ENCODE measurements at places on chromosomes 6 and 20. TPM values are rescaled to one million over a fixed set of nuclear protein-coding genes. Genes with fewer than 3 reads are reported as not detected.
A peak's percentile ranks its signal among the peaks of the same experiment; 100 is the strongest.

- H3K4me1 ChIP-seq = no peaks in the 10 kb centered on the region
- no peak overlapping the region for H3K27ac ChIP-seq
- H3K36me3 ChIP-seq = no peaks in the 10 kb centered on the region
- no peak overlapping the region for H3K4me3 ChIP-seq
Observed at GRCh38 chr6:85911067-85911466, 268.4 kb upstream of the SYNCRIP start.

DNA sequence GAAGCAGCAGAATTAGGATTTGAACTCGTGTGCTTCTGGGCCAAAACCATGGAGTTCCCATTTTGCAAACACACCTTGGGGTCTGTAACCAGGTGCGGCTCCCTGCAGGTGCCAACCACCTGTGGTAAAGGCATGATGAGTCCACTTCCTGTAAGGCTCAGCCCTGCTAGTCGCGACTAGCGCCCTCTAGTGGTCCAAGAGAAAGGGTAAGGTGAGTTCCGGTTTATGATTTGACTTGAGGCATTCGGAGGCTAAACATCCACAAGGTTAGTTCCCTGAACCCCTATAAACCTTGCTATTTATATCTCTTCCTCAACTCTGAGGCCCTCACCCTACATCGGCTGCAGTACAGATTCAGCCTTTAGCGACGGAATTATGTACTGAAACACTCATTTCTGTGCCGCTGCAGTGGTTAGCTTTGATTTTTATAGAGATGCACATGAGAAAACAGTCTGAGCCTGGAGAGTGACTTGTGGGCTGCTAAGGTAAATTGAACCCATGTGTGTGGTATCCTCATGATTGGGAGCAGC, 173.4 kb downstream of the PLCB1 start:
- no peak overlapping the region for H3K27ac ChIP-seq
- H3K36me3 ChIP-seq = no peaks in the 10 kb centered on the region

The HLA-DOA gene
- total RNA-seq = 5.9 TPM

DNA sequence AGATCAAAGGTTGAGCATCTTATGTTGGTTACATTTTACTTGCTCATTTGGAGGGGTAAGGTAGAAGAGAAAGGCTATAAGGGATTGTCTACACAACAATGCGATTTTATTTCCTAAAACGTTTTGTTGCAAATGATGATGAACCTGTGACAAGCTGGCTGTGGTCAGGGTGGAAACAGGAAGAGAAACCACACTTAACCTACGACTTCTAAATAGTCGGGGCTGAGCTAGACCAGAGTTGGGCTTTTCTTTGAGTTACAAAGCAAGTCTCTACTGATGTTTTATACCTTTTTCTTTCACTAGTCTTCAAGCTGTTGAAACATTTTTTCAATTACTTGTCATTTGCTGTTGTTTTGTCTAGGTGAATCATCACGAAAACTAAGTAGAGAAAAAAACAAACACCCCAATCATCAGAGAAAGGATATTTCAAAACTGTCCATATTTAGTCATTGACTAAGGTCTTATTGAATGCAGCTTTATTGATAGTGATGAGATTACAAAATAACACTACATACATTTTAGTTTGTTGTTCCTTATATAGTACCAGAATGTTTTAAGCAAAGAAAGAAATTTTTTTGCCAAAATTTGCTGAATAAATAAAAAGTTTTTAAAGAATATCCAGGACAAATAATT, 18.0 kb downstream of the KLHL31 start:
- no peak for DNase-seq
- peak overlapping the region; percentile 43 for H3K27ac ChIP-seq
- H3K36me3 ChIP-seq = no peaks in the 10 kb centered on the region
- no peak overlapping the region for H3K4me3 ChIP-seq
- no peaks in the 10 kb centered on the region for H3K27me3 ChIP-seq

DNA sequence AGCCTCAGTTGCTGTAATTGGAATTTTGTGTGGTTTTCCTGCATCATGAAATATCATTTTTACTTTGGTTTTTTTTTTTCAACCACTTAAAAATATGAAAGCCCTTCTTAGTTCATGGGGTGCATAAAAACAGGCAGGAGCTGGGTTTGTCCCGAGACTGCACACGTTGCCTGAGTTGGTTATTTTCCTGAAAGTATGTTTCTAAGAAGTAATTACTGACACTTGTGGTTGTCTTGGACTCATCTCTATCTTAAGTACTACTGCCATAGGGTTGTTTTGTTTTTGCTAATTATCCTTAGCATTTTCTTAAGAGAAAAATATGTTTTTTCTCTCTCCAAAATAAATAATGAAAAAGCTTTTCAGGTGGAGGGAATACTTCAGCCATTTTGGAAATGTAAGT, 40.1 kb downstream of the FAM120B start:
- H3K36me3 ChIP-seq = peaks cover 57% of the 10 kb centered on the region
- H3K27ac ChIP-seq = no peak overlapping the region
- DNase-seq = no peak
- peaks cover 2% of the 10 kb centered on the region for H3K4me1 ChIP-seq
- no peak overlapping the region for H3K4me3 ChIP-seq
- H3K27me3 ChIP-seq = no peaks in the 10 kb centered on the region
